ENCODE measurements at places on chromosomes 7 and 10.

DNA sequence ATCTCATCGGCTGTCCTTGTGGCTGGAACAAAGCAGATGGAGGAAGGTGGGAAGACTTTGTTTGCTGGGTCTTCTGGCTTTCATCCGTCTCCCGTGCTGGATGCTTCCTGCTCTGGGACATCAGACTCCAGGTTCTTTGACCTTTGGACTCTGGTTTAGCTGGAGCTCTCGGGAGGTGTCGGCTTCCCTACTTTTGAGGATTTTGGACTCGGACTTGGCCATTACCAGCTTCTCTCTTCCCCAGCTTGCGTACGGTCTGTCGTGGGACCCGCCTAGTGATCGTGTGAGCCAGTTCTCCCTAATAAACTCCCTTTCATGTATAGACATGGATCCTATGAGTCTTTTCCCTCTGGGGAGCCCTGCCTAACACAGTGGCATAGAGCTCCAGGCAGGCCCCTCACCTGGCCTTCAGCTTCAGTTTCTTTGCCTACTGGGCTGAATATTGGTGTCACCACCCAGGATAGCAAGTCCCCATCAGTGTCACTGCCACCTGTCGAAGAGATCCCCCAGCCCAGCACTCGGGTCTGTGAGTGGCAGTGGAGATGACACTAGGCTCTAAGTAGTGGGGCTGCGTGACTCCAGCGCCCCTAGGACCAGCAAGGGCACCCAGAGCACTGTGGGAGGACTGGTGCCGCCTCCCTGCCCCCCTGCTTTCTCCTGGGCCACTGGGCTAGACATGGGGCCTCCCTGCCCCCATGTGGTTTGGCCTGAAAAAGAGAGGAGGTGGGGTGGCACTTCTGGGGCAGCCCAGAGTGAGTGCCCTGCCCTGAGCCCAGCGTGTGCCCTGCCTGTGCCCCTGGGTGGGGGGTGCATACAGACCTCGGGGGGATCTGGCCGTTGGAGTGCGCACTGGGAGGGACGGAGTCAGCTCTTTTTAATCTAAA is 135.6 kb downstream of the LHPP start:
- DNase-seq, result no peak

DNA sequence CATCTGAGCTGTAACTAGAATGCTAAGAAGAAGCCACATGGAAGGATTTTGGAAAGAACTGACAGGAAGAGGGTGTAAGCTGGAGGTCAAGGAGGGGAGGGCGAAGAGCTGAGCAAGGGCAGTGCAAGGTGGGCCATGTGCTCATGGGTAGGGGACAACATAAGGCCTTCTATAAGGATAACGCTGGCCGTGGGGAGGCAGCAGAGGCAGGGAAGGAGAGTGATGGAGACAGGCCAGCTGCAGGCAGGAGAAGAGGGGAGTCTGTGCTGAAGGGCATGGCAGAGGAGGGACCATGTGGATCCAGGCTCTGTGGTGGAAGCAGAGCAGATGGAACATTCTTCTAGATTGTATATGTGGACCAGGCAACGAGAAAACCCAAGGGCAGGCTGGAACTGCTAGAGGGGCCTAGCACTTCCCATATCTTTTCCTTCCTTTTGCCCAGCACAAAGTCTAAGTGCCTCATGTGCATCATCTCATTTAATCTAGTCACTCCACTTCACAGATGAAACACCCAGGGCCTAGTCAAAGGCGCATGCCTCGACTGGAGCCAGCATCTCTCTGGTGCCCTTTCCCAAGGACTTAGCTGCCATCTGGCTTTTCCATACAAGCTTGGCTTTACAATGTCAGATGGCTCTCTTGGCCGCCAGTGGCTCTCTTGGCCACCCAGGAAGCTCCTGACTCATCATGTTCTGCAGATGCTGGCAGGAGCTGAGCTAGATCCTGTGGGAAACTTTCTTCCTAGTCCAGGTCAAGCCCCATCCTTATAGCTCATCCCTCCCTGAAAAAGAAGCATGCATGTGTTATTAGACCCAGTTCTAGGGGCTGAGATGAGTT is 6.6 kb downstream of the LRRC18 start:
- no peak for DNase-seq

GRCh38 chr10:131890276-131891195 is 10.3 kb upstream of the PPP2R2D start:
- no peak for DNase-seq

DNA sequence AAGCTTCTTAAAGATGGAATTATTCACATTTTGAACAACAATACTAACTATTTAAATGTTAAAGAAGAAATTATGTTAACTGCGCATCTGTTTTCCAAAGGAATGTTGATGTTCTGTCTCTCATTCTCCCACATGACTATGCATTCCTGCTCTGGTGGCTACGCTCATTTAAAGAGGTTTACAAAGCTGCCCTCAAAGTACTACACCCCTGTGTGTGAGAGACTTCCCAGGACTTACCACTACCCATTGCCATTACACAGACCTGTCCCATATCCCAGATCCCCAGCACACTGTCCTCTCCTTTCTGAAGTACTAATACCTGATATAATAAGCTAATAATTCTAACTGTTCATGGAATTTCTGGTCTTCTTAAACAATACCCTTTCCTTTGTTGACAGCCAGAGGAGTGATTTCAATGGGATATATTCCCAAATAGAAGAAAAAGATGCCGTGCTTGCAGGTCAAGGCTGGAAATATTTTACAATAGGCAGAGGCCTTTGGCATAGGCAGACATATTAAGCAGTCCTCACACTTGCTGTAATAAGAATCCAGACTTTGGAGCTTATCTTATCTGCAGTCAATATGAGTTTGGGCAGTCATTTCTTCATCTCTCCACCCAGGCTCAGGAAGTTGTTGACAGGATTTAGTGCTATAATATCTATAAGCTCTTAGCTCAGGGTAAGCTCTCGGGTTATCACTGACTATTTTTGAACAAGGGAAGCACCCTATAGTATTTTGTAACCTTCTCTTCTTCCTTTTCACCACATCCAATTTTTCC is 12.2 kb downstream of the LIPF start:
- DNase-seq, result no peak

- DNase-seq, result no peak
These were observed 574 bp downstream of the MYL10 start for GRCh38 chr7:101628522-101628921.

- no peak for DNase-seq
These were observed 21.7 kb downstream of the RSU1 start for GRCh38 chr10:16795410-16796073.

DNA sequence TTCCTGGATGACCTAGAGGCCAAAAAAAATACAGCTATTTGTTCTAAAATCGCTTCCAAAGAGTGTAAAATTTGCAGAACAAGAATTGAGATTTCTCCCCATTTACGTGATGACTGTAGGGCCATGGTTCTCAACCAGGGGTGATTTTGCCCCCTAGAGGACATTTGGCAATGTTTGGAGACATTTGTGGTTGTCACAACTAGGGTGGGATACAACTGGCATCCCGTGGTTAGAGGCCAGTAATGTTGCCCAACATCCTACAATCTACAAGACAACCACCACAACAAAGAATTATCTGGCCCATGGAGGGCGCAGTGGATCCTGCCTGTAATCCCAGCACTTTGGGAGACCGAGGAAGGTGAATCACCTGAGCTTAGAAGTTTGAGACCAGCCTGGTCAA is 22.8 kb upstream of the MALSU1 start:
- no peak for DNase-seq

- DNase-seq, result no peak
These were observed 140.3 kb downstream of the FOXP2 start for GRCh38 chr7:114554781-114555537.

DNA sequence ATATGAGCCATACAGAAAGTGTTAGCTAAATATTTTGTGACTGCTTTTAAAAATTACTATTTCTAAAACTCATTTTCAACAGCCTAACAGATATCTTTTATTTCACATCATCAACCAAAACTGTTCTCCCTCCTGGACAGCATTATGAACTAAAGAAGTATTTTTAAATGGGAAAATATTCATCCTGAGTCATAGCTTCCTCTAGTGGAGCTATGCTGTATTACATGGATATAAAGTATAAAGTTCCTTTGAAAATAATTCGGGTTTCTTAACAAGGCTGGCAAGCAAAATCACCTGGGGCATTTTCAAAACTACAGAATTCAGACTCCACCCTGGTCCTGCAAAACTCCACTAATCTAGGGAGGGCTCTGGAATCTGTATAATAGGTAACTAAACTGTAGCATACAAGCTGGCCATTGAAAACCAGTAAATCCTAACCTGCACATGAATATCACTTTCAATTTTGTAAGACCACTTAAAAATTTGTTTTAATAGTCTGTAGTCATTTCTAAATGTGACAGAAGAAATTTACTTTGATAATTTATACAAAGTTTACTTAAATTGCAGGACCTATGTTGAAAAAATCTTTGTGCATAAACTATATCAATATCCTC is 53.5 kb downstream of the SCIN start:
- no peak for DNase-seq

All from GM19239 (cell line).